Stimulated activated CD4-positive, alpha-beta T cell treated with anti-CD3 and anti-CD28 coated beads, Interleukin-1b, Interleukin-23, amount 100 ng/mL, for 4 hours (primary cell): ENCODE measurements at places on chromosomes 3 and 15.

- DNase-seq, result no peak
Observed at GRCh38 chr3:69748503-69748902, 9.2 kb downstream of the MITF start.

DNA sequence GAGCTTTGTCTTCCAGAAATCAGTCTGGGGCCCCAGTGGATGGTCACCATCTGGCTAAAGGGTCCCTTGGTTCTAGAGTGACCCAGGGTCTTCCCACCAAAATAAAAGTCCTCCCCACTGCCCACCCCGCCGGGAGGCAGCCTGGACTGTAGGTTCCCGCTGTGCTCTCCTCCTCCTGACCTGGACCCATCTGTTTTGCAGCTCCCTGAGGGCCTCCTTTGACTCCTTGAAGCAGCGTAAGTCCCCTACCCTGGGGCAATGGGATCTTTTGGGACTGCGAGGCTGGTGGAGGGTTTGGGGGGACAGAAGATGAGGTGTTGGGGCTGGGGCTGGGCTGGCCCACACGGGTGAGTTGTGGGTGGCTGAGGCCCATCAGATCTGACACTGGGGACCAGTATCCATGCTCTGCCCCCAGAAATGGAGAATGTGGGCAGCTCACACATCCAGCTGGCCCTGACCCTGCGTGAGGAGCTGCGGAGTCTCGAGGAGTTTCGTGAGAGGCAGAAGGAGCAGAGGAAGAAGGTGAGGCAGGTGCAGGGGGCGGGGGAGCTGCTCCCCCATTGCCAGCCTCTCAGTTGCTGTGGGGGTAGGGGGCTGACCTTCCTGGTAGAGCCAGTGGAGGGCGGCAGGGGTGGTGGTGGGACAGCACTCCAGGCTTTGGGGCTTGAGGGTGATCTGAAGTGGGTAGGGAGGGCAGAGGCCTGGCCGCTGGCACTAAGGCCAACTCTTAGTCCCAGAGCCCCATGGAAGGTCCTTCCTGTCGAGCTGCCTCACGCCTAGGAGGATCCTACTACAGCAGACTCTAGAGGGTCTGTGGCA lies 30.4 kb downstream of the PSTPIP1 start:
- DNase-seq, result no peak

- DNase-seq, result no peak
Observed at GRCh38 chr3:134377896-134378295, 3.6 kb upstream of the AMOTL2 start.

DNA sequence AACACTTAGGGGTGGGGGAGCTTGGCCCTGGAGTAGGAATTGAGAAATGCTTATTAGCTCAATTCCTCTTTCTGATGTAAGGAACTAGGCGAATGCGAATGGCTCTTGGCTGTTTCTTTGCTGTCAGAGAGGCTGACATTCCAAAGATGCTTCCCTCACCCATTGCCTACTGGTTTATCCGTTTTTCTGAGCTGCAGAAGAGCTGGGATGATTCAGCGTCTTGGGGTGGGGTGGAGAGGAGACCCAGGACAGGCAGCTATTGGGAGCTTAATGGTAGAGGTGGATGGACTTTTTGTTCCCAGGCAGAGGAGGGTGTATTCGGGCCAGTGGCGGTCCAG lies 9.8 kb downstream of the PLEKHO2 start:
- DNase-seq, result no peak

- DNase-seq, result no peak
Observed at GRCh38 chr3:94028093-94028837, at the start of gene STX19. Gene STX19 (minus strand): TSS chr3:94028597. CDS start chr3:94015269, 13,328 bp downstream.

- no peak for DNase-seq
Observed at GRCh38 chr15:89364741-89365450, 30.3 kb upstream of the POLG start.

GRCh38 chr3:22908989-22909507 lies 294.1 kb upstream of the UBE2E2 start:
- no peak for DNase-seq

- DNase-seq, result no peak
Observed at GRCh38 chr3:13093687-13094086, 20.5 kb upstream of the IQSEC1 start.

DNA sequence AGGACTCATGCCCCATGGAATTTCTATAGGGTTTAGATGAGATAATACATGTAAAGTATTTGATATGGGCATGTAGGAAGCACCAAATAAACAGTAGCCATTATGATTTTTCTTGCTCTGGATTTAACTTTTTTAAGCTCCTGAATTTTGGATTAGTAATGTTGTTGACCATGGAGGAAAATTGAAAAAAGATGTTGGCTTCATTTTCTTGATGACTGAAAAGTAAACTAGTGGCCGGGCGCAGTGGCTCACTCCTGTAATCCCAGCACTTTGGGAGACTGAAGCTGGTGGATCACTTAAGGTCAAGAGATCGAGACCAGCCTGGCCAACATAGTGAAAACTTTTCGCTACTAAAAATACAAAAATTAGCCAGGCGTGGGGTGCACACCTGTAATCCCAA lies 120.3 kb downstream of the PTPRG start:
- DNase-seq, result no peak

DNA sequence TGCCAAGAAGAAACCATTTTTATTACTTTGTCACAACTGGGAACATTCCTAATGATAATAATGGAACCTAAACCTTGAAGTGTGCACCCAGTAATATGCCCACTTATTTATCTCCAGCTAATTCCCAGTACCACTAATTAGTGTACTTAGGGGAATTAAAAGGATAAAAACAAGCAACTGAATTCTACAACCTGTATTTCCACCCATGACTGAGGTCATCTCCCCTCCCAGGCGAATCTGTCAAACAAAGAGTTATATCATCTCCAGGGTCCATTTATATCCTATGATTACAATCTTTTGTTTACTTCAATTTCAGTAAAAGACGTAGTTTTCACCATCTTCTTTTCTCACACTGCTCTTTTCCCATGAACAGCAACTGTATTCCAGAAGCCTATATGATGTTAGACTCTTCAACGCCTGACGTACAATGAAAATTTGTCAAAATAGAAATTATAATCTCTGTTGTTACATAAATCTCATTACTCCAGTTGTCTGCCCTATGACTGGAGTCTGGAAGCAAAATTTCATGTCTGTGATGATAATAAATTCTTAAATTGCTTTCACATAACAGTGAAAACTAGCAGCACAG lies 177.6 kb downstream of the GOLIM4 start:
- no peak for DNase-seq

DNA sequence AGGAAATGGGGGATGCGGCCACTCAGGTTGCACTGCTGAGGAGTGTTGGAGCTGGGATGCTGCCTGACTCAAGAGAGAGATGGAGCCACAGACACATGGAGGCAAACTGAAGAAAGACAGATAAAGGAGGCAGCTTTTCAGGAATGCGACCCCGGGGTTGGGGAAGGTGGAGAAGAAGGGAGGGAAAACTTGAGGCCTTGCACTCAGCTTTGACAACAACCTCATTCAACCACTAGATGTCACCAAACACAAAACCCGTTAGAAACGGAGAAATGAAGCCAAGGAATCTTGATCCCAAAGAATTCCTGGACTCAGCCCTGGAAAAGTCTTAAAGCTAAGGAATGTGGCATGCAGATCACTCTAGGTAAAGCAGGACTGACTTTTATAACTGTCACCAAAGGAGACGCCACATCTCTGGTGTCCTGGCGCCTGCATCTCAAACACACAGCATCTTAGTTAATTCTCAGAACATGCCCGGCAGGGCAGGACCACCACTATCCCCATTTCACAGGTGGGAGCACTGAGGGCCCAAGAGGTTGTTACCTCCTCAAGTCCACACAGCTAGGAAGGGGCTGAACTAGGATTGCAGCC lies 59.6 kb upstream of the LMCD1 start:
- no peak for DNase-seq

GRCh38 chr3:80677796-80678195 lies 910.0 kb upstream of the ROBO1 start:
- no peak for DNase-seq

GRCh38 chr3:30628205-30628900 lies 22.0 kb downstream of the TGFBR2 start:
- DNase-seq, result no peak

- DNase-seq, result no peak
Observed at GRCh38 chr15:40053831-40054604, 15.0 kb upstream of the SRP14 start.

- no peak for DNase-seq
Observed at GRCh38 chr15:52193791-52194190, 2.6 kb upstream of the GNB5 start.

DNA sequence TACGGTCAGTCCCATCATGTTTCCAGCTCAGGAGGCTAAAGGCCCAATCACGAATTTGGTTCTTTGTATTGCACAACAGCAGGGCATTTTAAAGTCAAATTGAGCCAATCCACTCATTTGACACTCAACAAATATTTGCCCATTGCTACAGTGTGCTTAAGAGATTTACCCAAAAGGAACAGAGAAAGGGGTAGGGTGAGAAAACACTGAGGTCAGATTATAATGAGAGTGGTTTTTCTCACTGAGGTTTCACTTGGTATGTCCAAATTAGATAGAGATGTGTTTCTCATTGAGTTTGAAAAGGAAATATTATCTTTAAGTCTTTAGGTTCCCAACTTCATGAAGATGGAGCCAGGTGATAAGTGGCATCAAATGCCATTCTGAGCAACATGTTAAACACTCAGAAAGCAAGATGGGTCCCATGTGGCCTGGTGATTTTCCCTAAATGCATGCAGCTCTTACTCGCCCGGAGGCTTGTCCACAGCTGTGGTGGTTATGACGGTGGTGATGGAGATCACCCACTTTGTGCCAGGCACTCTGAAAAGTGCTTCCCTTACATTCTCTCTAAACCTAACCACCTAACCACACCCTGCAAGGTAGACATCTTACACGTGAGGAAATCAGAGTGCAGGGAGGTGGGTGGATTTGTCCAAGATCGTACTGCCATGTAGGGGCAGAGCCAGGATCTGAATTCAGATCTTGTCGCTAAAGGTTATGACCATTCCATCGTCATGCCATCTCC lies 31.2 kb upstream of the USP3 start:
- no peak for DNase-seq

- DNase-seq, result no peak
Observed at GRCh38 chr3:188212308-188212969, 58.5 kb downstream of the LPP start.

DNA sequence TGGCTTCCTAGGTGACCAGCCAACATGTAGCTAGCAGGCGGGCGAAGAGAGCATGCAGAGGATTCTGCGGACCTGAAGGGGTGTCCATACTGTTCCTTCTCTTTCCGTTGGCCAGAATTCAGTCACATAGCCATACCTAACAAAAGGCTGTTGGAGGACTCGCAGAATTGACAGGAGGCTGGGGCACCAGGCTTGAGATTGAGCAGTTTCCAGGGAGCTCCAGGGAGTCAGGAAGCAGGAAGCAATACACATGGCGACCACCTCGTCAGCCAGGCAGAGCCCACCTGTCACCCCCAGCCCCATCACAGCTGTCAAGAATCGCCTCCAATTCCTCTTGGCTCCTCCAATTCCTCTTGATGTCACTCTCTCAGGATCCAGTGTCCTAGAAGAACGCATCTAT lies 13.2 kb upstream of the DNAJA4 start:
- no peak for DNase-seq

- DNase-seq, result no peak
Observed at GRCh38 chr15:71465131-71465955, 345.0 kb upstream of the NR2E3 start.

DNA sequence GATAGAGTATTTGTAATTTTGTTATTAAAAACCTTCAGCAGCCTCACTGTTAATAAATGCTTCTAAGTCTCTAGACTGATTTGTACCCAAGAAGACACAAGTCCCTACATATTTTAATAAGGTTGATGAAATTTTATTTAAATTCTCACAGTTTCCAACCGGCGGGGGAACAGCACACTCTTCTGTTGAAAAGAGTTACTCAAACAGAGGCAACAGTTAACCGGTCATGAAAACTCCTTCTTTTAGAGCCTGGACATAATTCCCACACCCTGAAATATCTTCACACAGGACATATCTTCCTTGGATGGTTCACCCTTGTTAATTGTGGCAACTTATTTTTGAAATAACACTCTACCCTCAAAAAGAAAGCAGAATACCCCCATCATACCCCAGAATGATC lies 278.8 kb downstream of the FOXP1 start:
- no peak for DNase-seq

GRCh38 chr3:163159306-163159705 lies 1662.7 kb downstream of the OTOL1 start:
- no peak for DNase-seq

- no peak for DNase-seq
Observed at GRCh38 chr3:183538486-183538885, 17.0 kb downstream of the KLHL6 start.

- no peak for DNase-seq
Observed at GRCh38 chr3:44926172-44926571, 49.8 kb downstream of the ZDHHC3 start.

DNA sequence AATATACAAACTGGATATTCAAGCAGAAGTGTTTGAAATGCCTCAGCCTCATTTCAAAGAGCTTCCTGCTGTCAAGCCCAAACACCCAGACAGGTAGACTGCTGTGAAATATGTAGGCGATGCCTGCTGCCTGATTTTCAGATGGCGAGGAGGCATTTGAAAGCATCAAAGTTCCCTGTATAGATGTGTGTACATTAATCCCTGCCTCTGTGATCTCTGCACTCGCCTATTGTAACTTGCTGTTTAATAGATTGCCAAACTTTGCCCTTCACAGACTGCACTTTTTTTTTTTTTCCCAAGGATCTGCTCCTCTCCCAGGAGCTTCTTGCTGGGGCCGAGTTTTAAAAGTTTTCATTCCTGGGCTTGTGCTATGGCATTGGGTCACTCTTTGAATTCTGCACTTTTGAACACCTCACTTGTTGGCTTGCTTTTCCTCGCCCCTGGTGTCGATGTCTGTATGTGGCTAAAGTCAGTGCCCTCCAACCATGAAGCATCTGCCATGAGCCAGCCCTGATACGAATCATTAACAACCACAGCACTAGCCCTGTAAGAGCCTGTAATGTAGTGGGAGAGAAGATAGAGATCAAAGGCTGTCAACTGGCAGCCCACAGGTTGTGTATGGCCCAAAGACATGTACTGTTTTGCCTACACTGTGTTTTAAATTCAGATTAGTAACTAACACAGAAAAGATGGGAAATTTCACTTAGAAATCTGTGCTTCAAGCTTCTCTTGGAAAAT lies 287.6 kb upstream of the ICE2 start:
- DNase-seq, result no peak

- DNase-seq, result no peak
Observed at GRCh38 chr15:84599906-84600305, 903 bp upstream of the ZSCAN2 start.

- no peak for DNase-seq
Observed at GRCh38 chr15:65790694-65791334, 1.3 kb downstream of the DENND4A start.

GRCh38 chr15:26323566-26323965 lies 449.3 kb downstream of the GABRB3 start:
- DNase-seq, result no peak

GRCh38 chr3:27623085-27623753 lies 98.9 kb downstream of the EOMES start:
- no peak for DNase-seq

GRCh38 chr3:163951397-163951987 lies 1126.8 kb downstream of the SI start:
- DNase-seq, result no peak

- DNase-seq, result no peak
Observed at GRCh38 chr3:94137377-94137776, 74.5 kb downstream of the NSUN3 start.

GRCh38 chr3:13376091-13376490 lies 44.0 kb downstream of the NUP210 start:
- no peak for DNase-seq

GRCh38 chr3:33910031-33910430 lies 111.6 kb downstream of the PDCD6IP start:
- no peak for DNase-seq
